ENCODE measurements at places on chromosomes 6 and 20.

DNA sequence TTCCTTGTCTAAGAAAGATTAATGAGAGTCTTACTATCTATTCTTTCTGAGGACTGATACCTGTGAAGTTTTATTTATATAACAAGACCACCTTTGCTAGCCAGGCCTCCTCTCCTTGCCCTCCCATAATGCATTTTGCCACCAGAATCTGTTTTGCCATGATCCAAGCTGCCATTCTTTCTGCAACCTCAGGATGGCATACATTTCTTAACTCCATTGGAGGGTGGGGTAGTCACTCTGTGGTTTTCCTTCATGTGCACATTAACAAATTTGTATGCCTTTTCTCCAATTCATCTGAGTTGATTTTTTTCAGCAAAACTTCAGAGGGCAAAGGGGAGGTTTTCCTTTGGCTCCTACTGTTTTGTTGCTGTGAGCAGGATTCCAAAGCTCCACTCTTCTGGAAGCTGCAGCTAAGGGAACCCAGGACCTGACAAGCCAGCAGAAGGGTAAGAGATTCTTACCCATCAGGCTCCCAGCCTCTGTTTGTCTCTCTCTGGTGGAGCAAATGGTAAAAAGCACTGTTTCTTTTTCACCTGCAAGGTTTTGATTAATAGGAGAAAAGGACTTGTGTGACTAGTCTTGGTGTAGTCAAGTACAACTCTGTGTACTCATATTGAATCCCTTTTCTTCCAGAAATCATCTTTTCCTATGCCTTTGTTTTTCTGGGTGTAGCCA is 26.2 kb upstream of the ENPP4 start:
- DNase-seq: no peak

DNA sequence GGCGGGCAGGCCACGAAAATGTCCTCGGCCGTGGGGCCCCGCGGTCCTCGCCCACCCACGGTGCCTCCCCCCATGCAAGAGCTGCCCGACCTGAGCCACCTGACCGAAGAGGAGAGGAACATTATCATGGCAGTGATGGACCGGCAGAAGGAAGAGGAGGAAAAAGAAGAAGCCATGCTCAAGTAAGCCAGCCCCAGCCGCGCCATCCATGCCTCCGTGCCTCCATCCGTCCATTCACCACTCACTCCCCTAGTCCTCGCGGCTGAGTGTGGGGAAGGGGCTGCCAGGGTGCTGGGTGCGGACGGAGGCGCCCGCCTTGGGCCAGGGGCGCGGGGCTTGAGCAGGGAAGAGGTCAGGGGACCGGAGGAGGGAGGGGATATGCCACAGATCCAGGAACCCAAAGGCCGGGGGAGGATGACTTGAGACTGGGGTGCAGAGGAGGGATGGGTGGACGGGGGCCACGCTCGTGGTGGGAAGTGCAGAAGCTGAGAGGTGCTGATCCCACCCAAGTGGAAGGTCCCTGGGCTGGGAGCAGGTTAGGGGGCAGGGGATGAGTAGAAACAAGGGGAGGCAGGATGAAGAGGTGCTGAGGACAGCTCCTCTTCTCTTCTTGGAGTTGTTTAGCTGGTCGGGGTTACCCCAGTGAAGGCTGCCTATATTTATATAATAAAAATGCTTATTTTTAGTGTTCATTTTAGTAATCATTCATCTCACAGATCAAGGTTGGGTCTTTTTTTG is 825 bp downstream of the RIMS1 start:
- peak; percentile 19 for DNase-seq

GRCh38 chr6:51292659-51293058 is 474.0 kb downstream of the TFAP2B start:
- peak; percentile 37 for DNase-seq

DNA sequence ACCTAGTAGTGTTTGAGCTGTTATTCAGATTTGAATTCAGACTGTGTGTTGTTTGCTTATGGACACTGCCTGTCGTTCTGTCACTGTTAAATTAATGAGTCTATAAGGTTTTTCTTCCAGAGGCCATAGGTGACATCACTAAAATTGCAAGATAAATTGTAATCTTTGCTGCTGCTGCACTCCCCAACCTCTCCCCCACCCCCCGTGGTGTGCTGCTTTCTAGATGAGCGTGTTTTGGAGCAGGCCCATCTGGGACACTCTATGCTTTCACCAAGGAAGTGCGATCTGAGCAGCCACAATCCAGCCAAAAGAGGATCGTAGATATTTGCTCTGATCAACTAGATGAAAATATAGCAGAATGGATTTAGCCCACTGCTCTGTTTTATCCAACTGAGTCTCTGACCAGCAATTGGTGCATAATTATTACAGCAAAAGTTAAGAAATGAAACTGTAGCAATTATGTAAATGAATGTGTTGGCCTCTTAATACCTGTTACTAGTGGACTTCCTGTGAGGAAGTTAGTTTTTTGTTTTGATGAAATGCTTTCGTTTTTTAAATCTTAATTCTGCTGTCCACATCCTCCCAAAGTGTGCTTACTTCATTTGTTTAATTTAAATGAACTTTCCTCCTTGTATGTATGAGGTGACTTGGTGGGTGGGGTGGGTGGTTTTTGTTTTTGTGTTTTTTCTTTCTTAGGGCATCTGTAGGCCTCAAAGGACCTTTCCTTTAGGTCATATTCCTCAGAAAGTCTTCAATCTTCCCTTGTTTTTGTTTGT is 58.1 kb downstream of the RPRD1B start:
- DNase-seq: no peak

GRCh38 chr20:59161721-59162120 is 1.9 kb upstream of the ZNF831 start:
- DNase-seq: no peak

Measured in astrocyte of the hippocampus (primary cell).